T-helper 17 cell (primary cell): ENCODE measurements at places on chromosomes 3 and 15.

DNA sequence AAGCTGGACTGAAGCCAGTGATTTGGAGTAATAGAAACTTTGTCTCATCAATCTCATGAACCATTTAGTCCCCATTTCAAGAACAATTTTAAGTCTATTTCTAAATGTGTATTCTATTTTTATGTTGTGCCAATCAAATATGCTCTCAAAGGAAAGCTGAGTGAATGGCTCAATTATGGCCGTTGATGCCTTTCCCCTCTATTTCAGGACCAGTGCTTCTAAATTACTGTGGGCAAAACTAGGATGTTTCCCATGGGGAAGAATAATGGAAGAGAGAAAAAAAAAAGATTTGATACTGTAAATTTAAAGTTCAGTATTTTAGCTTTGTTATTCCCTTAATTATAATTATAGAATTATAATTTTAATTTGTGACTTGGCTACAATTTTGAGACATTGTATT, 110.1 kb downstream of the CADM2 start:
- DNase-seq, result no peak

DNA sequence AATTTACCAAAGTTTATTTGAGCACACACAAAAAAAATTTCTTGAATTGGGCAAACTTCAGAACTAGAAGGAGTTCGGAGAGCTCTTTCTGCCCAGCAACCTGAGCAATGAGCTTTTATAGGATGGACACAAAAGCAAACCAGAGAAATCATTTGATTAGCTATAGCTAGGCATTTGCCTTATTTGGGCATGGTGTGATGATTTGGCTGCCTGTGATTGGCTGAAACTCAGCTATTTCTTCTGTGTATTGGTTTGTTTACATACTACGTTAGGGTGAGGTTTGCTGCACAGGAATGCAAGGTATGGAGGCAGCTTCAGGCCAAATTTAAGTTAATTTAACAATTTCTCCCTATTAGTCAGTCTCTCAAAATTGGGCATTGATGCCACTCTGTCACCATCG, 65.1 kb downstream of the NEK11 start:
- DNase-seq, result no peak

GRCh38 chr15:32818758-32819447, 101.1 kb downstream of the GREM1 start:
- DNase-seq, result no peak

DNA sequence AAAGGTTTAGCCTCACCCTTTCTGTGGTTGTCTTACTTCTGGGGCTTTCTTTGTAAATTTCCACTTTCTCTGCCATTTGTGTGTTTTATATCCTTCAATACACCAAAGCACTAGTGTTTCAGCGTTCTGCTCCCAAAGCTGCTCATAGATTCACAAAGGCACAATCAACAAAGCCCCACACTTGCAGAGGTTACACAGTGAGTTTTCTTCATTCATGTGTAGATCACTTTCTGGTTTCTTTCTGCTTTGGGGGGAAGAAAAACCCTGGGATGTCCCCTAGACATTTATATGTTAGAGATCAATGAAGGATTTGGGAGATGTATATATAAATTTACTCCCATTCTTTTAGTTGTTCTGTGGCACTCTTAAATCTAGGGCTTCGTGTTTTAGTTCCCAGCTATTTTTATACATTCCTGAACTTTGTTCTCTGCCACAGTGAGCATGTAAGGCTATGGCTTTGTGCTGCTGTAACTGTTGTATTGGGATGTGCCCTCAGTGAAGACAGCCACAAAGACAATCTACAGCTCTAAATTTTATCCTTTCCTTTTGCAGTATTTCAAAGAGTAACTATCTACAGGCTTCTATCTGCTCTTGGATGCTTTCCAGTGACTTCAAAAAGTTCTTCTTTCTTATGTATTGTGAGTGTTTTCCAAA, 636.5 kb downstream of the ZBBX start:
- no peak for DNase-seq

DNA sequence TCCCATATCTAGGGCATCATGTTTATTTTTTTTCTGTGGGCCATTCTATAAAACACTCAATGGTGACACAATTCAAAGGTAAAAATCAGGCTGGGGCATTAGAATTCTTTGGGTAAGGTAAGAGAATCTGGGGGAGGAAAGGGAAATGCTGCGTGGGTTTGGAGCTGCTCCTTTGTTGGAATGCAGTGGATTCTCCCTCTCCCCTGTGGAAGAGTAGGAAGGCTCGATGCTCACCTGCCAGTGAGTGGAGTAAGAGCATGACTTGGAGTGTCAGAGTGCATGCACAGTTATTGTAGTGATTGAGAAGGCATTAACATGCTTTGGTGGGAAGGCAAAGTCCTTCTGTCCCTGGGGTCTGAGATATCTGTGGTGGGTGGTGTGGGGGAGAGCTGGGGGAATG, 280.0 kb downstream of the PDCD6IP start:
- no peak for DNase-seq

DNA sequence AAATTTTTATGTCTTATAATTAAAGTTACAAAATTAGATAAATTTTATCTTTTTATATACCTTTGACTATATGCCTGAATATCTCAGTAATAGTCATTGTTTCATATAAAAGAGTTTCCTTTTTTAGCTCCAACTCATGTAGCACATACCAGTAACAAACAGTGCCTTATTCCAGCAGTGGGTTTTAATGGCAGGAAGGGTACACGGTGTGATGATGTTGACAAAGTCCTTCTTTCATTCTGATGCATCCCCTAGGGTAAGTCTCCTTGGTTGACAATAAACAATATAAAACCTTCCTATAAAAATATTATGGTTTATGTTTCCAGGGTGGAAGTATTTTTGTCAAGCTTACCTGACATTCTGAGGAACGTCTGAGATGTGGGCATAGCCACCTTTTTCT, 77.2 kb upstream of the FGF12 start:
- DNase-seq, result no peak

GRCh38 chr3:14539742-14540491, at the start of gene GRIP2:
TSS of gene GRIP2 (minus strand) at chr3:14540342. CDS start at chr3:14540308, 34 bp downstream.
- no peak for DNase-seq

DNA sequence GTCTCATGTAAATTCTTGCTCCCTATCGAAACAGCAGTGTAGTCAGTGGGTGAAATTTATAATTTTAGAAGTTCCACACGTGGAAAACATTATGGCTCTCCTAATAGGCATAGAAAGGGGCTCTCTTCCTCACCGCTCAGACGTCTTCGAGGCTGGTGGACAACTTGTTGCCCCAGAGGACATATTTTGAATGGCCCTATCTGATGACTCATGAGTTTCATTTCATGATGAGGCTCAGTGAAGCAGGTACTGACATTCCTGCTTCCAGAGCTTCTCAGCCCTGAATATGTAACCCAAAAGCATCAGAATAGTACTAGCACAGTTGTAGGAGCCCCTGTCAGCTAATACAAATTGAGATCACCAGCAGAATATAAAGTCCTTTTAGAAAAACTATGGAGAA, 117.9 kb downstream of the HERC1 start:
- no peak for DNase-seq

DNA sequence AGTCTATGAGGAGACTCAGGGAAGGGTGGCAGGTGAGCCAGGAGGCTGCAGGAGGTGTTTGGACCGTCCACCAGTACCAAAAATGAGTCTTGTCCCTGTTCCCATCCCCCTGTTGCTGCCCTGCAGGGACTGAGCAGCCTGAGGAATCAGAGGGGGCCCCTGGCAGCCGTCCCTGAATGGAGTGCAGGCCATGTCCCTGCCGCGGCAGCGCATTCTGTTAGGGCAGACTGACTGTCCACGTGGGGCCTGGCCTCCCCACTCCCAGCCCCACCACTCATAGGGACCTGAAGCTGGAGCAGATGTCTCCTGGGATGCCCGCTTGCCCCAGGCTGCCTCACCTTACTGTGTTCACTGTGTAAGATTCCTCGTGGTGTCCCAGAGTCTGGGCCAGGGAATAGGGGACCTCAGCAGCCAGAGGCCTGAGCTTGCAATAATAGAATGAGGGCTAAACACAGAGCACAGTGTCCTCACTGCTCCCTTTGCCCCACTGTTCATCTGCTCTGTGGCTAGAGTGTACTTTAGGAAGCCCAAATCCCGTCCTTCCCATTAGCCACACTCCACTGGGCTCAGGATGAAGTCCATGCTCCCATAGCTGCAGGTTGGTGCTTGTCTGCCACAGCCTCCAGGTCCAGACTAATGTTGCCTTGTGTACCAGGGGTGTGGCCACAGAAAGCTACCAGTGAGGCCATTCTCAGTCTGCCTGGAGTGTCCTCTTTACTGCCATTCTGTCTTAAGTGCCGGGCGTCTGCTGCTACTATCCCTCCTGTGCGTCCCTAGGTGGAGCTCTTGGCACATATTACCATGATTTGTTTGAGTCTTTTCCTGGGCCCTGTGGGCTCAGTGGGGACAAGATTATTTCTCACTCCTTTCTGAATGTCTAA, 63.2 kb downstream of the HCN4 start:
- no peak for DNase-seq
